ENCODE measurements at places on chromosomes 4 and X.

GRCh38 chr4:140675599-140676231 is 80.5 kb downstream of the TBC1D9 start:
- no peak for DNase-seq

DNA sequence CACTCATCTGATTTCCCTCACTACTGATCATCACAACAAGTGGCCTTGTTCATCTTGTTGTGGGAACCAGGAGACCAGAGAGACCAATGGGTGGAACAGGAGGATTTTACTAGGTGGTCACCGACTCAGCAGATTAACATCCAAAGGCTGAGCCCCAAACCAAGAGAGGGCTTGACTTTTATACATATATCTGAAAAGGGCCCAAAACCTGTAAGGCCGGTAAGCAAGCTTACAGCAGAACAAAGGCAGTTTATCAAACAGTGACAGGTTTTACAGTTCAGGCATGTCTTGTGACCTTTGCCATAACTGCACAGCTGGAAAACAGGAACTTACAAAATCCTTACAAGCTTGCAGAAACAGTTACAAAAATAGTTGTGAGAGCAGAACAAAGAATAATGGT is 195.9 kb downstream of the OR13H1 start:
- DNase-seq: no peak

GRCh38 chr4:88144866-88145300 is 13.6 kb downstream of the ABCG2 start:
- DNase-seq: no peak

DNA sequence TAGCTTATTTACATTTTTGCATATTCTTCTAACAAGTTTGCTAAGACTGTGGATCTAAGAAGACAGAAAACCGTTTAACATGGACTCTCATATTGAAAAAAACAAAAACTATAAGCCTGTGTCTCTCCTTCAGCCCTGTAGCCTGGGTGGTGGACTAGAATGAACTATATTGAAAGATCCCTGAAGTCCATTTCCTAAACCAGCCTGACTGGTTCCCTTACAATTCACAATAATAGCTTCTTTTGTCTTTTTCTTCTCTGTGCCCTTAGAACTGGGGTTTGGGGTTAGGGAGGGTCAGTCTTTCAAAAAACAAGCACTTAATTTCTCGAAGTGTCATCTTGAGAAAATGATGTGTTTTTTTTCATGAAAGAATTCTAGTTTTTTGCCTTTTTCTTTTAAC is 59.0 kb downstream of the GSTCD start:
- no peak for DNase-seq

GRCh38 chr4:11072999-11073398 is 355.7 kb downstream of the HS3ST1 start:
- no peak for DNase-seq

- DNase-seq: no peak
Observed at GRCh38 chr4:153383131-153383530, 38.6 kb downstream of the MND1 start.

- DNase-seq: no peak
Observed at GRCh38 chr4:18676526-18676915, 655.0 kb upstream of the LCORL start.

DNA sequence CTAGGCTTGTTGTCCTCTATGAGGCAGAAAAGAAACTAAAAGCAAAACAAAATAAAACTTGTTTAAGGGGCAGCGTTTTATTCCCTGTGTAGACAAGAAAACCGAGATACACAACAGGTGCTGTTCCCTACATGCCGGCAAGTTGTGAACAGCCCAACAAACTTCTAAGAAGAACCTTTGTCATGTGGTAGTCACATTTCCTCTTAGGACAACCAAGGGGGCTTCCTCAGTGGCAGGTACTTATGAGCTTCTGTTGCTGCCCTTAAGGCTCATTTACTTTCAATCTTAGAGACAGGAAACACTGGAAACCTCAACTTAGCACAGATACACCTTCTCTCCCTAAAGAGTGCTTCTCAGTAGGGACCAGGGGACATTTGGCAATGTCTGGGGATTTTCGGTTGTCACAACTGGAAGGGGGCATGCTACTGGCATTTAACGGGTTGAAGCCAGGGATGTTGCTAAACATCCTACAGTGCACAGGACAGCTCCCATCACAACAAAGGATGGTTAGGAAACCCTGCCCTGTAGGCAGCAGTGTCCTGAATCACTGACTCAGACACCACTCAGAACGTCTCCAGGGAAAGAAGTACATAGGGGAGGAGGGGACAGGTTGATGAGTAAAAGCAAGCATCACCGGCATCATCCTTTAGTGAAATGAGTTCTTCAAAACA is 111.0 kb downstream of the ASB9 start:
- DNase-seq: no peak

DNA sequence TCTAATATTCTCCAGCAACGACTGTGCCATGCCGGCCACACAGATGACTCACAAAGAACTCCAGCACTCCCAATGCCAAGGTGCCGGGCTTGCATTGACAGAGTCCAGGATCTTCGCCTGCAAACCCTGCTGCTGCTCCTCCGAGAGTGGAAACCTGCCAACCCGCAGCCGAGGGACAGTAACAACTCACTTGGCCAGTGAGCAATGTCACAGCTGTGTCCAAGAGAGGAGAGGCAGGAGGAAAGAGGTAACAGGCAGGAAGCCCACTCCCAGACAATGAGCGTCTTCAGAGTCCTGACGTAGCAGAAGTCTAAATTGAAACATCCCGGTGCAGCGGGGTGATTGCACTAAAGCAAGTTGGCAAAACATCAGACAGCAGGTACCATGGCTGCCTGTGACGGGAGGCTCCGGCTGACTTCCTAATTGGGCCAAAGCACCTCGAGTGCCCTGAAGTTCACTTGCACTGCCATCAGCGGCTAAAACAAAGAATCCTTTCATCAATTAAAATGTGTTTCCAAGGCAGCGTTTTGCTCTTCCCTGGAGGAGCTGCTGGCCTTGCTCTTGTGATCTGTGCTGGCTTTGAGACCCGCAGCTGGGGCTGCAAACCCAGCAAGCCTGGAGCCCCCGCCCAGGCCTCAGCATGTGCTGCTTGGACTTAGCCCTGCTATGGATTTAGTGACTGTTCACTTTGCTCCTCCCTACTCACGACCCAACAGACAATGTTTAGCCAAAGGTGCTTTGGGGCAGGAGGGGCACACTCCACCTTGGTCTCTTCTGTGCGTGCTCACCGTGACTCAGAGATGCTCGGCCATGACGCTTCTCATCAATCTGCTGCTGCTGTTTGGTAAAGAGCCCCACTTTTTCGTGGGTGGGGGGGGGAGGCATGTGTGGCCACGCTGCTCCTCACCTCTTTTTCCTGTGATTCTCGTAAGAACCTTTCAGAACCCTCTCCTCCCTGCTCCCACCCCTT is 36.5 kb downstream of the DCTD start:
- no peak for DNase-seq

DNA sequence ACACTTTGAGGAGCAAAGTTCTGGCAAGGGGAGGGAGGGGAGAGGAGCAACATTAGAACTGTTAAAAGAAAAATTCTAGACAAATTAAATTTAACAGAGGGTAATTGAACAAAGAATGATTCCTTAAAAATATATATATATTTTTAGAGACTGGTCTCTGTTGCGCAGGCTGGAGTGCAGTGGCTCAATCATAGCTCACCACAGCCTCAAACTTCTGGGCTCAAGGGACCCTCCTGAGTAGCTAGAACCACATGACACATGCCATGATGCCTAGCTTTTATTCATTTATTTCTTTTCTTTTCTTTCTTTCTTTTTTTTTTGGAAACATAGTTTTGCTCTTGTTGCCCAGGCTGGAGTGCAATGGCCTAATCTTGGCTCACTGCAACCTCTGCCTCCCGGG is 19.1 kb upstream of the SPINK2 start:
- no peak for DNase-seq

DNA sequence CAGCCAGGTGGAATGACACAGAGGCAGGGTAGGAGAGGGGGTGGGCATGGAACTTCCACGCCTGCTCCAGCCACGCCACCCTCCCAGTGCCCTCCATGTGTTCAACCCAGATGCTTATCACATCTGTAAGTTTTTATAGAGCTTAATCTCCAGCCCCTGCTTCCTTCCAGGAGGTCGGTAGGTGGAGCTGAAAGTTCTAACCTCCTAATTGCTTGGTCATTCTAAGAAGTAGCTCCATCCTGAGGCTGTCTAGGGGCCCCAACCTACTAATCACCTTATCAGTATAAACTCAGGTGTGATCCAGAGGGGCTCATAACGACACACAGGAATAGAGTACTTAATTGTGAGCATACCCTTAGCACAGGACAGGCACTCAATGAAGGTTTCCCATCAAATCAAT is 18.3 kb downstream of the QDPR start:
- DNase-seq: no peak

DNA sequence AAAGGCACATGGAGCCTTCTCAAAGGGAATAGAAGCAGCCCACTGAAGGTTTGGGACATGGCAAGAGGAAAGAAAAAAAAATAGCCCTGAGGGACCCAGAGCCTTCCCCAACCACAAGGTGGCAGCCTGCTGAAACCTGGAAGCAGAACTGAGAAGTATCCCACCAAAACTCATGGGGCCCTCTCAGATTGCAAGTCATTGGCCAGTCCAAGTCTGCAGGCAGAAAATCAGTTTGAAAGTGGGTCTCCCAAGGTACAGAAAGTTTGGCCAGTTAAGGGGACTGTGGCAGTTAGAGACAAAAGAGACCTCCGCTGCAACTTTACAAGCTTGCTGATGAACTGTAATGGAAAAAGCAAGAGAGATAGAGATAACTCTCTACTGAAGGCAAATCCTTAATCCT is 155.8 kb downstream of the ANTXR2 start:
- peak; percentile 24 for DNase-seq

All from stimulated activated CD4-positive, alpha-beta T cell treated with anti-CD3 and anti-CD28 coated beads, Interleukin-4, amount 100 ng/mL, for 48 hours (primary cell).